Activated CD4-positive, alpha-beta T cell treated with anti-CD3 and anti-CD28 coated beads for 36 hours (primary cell): ENCODE measurements at places on chromosomes 5 and 9. TPM values are rescaled to one million over a fixed set of nuclear protein-coding genes. Genes with fewer than 3 reads are reported as not detected.

The ECM2 gene
- not detected for total RNA-seq

The ACTBL2 gene
- total RNA-seq, result not detected

DNA sequence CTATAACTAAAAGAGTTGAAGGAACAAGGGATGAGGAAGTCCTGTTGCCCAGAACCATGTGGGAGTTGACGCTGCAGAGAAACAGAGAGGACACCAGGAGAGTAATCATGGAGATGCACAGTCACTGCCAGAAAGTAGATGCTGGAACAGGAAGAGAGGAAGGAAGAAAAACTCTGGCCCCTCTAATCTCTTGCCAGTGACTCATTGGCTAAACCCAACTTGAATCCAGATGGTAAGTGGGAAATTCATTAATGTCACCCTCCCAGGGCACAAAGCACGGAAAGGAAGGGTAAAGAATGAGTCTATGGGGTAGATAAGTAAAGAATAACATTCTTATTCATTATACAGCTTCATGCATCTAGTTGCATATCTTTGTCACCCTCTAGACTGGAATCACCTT, 631.9 kb downstream of the PRELID2 start:
- no peak for DNase-seq

DNA sequence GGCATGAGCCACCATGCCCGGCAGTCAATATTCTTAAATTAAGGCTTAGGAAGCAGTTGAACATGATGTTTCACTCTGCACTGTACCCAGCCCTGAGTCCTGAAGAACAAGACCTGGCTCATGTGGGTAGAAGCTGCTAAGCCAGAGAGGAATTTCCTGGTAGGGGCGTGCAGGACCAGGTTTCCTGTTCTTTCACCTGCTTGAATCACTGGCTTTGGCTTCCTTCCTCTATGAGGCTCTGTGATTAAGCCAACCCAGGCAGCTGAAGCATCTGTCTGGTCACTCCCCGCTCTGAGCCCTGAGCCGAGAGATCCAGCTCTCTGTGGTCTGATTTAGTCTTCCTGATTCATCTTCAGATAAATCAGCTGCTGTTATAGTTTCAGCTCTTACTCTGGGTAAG, 29.1 kb downstream of the CFAP77 start:
- DNase-seq, result no peak

- DNase-seq, result peak; percentile 61
These were observed 5.8 kb upstream of the SNAPC3 start for GRCh38 chr9:15416880-15417279.

GRCh38 chr9:91089405-91090129, 272.2 kb downstream of the AUH start:
- DNase-seq, result peak; percentile 48
